A549 treated with ZK216348 at 1 μM for 4 hours (cell line): ENCODE measurements at places on chromosomes 6 and 20. TPM values are rescaled to one million over a fixed set of nuclear protein-coding genes. Genes with fewer than 3 reads are reported as not detected.

The HAO1 gene
- total RNA-seq, result not detected in 5 replicates

The CNBD2 gene
- total RNA-seq, result 3.7 to 7.7 TPM (median 5.7 TPM) in 5 replicates

The RAET1L gene
- total RNA-seq, result 0.32 to 0.49 TPM (median 0.38 TPM) in 3 of 5 replicates, not detected in the others

The TRIM10 gene
- total RNA-seq, result not detected in 5 replicates

The POLR1C gene
- total RNA-seq, result 44.8 to 51.0 TPM (median 48.0 TPM) in 5 replicates

The GJA10 gene
- not detected in 5 replicates for total RNA-seq

The NRSN1 gene
- not detected in 5 replicates for total RNA-seq

The BPIFB4 gene
- not detected in 5 replicates for total RNA-seq

The SIRPD gene
- total RNA-seq, result not detected in 5 replicates

The SLC35D3 gene
- 0.10 to 0.11 TPM in 2 of 5 replicates, not detected in the others for total RNA-seq

The TNFRSF6B gene
- 0.33 to 1.4 TPM (median 0.86 TPM) in 5 replicates for total RNA-seq

The XKR7 gene
- 0.02 to 0.03 TPM in 2 of 5 replicates, not detected in the others for total RNA-seq

The SLC18B1 gene
- total RNA-seq, result 4.1 to 6.7 TPM (median 4.5 TPM) in 5 replicates

The SLC4A11 gene
- total RNA-seq, result 3.6 to 9.5 TPM (median 6.9 TPM) in 5 replicates

The CRIP3 gene
- 0.28 to 0.64 TPM (median 0.44 TPM) in 4 of 5 replicates, not detected in the other for total RNA-seq

The KHDC1 gene
- 2.4 to 4.2 TPM (median 3.5 TPM) in 5 replicates for total RNA-seq

The C6orf47 gene
- total RNA-seq, result 11.1 to 14.5 TPM (median 12.9 TPM) in 5 replicates

The SCRT2 gene
- total RNA-seq, result not detected in 5 replicates

The POM121L2 gene
- total RNA-seq, result not detected in 5 replicates

The ZNF831 gene
- not detected in 5 replicates for total RNA-seq

The HLA-DQB2 gene
- not detected in 5 replicates for total RNA-seq

The SMLR1 gene
- not detected in 5 replicates for total RNA-seq

The SH3BGRL2 gene
- 0.18 to 0.40 TPM (median 0.29 TPM) in 5 replicates for total RNA-seq

The FAM83B gene
- 0.07 to 0.08 TPM (median 0.07 TPM) in 3 of 5 replicates, not detected in the others for total RNA-seq

The DDX43 gene
- not detected in 5 replicates for total RNA-seq

The PI3 gene
- 2.5 to 3.8 TPM (median 2.9 TPM) in 5 replicates for total RNA-seq

The GCNT2 gene
- 5.6 to 7.5 TPM (median 6.1 TPM) in 5 replicates for total RNA-seq

The TTK gene
- 11.9 to 22.1 TPM (median 18.9 TPM) in 5 replicates for total RNA-seq

The C2 gene
- 0.33 to 0.47 TPM in 2 of 5 replicates, not detected in the others for total RNA-seq

The CPNE5 gene
- total RNA-seq, result 0.05 to 0.14 TPM (median 0.11 TPM) in 4 of 5 replicates, not detected in the other

The TBXT gene
- total RNA-seq, result not detected in 5 replicates

The KCNK16 gene
- total RNA-seq, result not detected in 5 replicates

The MOCS1 gene
- total RNA-seq, result 1.7 to 2.0 TPM (median 1.9 TPM) in 5 replicates

The METTL24 gene
- total RNA-seq, result not detected in 5 replicates

The KCTD20 gene
- 15.1 to 22.1 TPM (median 19.2 TPM) in 5 replicates for total RNA-seq

The SCGN gene
- total RNA-seq, result 0.13 to 0.26 TPM (median 0.17 TPM) in 3 of 5 replicates, not detected in the others

The ARFGAP1 gene
- 40.7 to 94.2 TPM (median 79.4 TPM) in 5 replicates for total RNA-seq

The PLA2G7 gene
- not detected in 5 replicates for total RNA-seq

The BNIP5 gene
- not detected in 5 replicates for total RNA-seq

The LCA5 gene
- 0.25 to 1.3 TPM (median 1.0 TPM) in 5 replicates for total RNA-seq

The DZANK1 gene
- 2.6 to 3.2 TPM (median 2.8 TPM) in 5 replicates for total RNA-seq

The TP53TG5 gene
- total RNA-seq, result not detected in 5 replicates

The ARMH2 gene
- not detected in 5 replicates for total RNA-seq

The DYNLT2 gene
- 0.43 to 1.2 TPM (median 0.67 TPM) in 5 replicates for total RNA-seq

The CLPSL2 gene
- total RNA-seq, result 0.51 to 1.0 TPM (median 0.78 TPM) in 3 of 5 replicates, not detected in the others

The PRPH2 gene
- 0.07 TPM in 1 of 5 replicates, not detected in the others for total RNA-seq

The NEDD9 gene
- total RNA-seq, result 34.5 to 53.2 TPM (median 45.2 TPM) in 5 replicates

The WFDC5 gene
- not detected in 5 replicates for total RNA-seq

The SLC22A16 gene
- not detected in 5 replicates for total RNA-seq

The EDN3 gene
- total RNA-seq, result 1.3 to 1.8 TPM (median 1.7 TPM) in 5 replicates
